T-helper 2 cell (primary cell): ENCODE measurements at places on chromosomes 13 and 19.
A peak's percentile ranks its signal among the peaks of the same experiment; 100 is the strongest.

DNA sequence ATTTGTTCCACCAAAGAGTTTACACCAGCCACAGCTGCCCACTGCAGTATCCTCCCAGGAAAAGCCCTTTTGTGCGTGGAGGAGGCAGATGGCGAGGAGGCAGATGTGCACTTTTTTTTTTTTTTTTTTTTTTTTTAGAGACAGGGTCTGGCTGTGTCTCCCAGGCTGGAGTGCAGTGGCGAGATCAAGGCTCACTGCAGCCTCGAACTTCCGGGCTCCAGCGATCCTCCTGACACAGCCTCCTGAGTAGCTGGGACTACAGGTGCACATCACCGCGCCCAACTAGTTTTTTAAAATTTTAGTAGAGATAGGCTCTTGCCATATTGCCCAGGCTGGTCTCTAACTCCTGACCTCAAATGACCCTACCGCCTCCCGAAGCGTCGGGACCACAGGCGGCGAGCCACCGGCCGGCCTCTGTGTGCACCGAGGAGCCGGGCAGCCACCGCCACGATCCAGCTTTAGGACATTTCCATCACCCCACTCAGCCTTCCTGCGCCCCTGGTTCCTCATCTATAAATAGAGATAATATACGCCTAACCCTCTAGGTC lies 563 bp upstream of the PDCD5 start:
- DNase-seq: no peak

DNA sequence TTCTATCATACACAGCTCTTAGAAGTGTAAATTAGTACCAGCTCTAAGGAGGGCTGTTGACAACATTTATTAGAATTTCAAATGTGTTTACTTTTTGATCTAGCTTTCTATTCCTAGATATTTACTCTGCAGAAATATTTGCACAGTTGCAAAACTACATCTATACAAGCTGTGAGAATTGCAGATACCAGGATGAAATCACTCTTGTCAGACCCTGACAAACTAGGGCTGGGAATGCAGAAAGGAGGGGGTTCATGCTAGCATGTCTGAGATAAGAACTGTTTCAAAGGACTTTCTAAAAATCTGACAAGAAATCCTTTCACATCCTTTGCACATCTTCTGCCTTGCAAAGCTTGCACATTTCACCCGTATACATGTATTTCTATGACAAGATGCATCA lies 11.8 kb upstream of the PABPC3 start:
- DNase-seq: no peak

DNA sequence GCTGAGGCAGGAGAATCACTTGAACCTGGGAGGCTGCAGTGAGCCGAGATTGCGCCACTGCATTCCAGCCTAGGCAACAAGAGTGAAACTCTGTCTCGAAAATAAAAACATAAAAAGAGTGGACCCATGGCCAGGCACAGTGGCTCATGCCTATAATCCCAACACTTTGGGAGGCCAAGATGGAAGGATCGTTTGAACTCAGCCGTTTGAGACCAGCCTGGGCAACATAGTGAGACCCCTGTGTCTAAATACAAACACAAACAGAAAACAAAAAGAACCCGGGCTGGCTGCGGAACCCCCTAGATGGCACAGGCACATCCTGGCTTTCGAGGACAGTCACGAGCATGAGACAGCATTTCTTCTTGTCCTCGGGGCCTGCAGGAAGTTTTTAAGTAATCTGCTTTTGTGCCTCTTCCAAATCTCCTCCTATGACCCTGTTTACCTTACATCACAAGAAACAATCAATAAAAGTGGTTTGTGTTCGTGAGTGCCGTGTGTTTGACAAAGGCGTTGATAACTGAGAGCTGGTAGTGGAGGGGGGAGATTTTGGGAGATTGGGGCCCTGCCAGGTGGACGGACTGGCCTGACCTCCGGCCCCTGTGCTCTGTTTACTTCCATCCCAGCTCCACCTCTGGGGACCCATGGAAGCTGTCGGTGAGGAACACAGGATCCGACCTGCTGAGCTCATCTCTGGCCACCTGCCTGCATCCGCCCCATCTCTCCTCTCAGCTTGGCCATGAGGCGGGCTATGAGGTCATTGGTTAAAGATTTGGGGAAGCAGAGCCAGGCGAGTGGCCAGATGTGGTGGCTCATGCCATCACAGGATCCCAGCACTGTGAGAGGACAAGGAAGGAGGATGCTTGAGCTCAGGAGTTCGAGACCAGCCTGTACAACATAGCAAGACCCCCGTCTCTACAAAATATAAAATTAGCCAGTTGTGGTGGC lies 5.9 kb upstream of the GDF15 start:
- no peak for DNase-seq

GRCh38 chr19:30071871-30072270 lies 129.8 kb downstream of the URI1 start:
- no peak for DNase-seq

- DNase-seq: no peak
These were observed at the start of gene USHBP1 for GRCh38 chr19:17264641-17264979. USHBP1 (minus strand) TSS chr19:17264745; CDS start chr19:17264299, 446 bp downstream.

GRCh38 chr13:31545616-31546015 lies 193.7 kb upstream of the RXFP2 start:
- no peak for DNase-seq

DNA sequence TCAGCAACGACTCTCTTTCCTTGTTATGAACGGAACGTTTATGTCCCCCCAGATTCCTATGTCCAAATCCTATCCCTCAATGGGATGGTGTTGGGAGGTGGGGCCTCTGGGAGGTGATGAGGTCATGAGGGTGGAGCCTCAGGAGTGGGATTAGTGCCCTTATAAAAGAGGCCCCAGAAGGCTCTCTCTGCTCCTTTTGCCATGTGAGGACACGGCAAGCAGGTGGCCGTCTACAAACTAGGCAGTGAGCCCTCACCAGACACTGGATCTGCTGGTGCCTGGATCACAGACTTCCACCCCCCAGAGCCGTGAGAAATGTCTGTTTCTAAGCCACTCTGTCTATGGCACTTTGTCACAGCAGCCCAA lies 53.2 kb downstream of the EPS15L1 start:
- DNase-seq: no peak

DNA sequence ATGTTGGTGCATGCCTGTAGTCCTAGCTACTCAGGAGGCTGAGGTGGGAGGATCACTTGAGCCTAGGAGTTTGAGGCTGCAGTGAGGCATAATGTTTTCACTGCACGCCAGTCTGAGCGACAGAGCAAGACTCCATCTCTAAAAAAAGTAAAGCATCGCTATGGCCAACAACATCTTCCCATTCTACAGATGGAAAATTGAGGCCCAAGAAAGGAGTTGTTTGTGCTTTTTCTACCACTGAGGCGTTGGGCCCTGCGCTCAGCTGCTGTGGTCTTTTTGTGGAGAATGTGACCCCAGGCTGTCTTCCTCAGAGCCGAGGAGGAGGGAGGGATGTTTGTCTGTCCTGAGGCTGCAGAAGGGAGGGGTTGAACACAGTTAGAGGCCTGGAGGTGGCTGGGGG lies 485 bp upstream of the C5AR2 start:
- no peak for DNase-seq

DNA sequence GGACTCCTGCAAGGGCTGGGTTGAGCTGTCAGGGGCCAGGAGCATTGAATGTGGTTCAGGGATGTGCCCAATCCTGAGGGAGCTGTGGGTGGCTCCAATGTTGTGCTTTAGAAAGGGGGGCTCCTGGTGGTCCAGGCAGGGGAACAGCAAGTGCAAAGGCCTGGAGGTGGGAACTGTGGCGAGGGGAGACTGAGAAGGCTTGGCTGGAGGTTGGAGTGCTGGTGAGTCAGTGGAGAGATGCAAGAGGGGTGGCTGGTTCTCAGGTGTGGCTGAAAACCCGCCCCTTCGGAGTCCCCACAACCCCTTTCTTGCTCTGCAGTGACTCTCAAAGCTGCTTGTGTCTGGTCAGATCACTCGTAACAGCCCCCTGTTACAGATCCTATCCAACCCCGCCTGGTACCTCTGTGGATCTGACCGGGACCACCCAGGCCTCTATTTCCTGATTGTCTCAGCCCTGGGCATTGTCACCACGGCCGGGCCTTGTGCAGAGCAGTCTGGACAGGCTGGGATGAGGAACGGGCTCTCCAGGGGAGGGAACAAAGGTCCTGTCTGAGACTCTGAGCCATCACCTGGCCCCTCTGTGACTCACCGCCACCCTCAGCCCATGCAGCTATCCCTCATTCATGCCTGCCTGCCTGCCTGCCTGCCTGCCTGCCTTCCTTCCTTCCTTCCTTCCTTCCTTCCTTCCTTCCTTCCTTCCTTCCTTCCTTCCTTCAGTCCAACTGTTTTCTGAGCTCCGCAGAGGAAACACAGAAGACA lies 1.4 kb upstream of the KCNN1 start:
- DNase-seq: no peak

- DNase-seq: no peak
These were observed 320.3 kb downstream of the DNAJC15 start for GRCh38 chr13:43343645-43344044.

DNA sequence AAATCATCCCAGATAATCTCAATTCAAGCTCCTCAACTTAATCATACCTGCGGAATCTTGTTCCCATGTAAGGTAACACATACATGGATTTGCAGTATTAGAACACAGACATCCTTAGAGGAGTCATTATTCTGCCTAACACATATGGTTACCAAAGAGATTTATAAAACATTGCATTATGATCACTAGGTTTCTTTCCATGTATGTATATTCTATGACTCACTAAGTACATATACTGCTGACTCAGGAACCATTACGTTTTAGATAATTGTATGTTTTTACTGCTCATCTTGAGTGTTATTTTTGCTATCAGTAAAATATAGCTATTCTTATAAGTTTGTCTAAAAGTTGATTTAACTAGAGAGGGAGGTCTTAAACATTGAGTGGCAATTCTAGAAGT lies 182.9 kb downstream of the SLITRK6 start:
- DNase-seq: no peak

DNA sequence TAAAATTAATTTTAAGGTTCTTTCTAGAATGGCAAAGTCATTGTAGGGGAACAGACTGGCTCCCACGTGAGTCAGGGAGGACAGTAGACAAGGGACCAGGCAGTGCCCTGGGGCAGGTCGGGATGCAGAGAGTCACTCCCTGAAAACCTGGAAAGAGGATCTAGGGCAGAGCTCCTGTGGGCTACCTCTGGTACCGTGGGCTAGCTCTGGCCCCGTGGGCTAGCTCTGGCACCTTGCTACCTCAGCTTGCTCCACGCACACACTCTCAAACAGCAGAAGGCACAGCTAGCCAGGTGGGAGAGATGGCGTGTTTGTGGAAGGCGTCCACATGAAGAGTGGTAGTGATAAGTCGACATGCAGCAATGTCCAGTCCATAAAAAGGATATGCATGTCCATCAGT lies 66.7 kb upstream of the ARHGEF7 start:
- no peak for DNase-seq

DNA sequence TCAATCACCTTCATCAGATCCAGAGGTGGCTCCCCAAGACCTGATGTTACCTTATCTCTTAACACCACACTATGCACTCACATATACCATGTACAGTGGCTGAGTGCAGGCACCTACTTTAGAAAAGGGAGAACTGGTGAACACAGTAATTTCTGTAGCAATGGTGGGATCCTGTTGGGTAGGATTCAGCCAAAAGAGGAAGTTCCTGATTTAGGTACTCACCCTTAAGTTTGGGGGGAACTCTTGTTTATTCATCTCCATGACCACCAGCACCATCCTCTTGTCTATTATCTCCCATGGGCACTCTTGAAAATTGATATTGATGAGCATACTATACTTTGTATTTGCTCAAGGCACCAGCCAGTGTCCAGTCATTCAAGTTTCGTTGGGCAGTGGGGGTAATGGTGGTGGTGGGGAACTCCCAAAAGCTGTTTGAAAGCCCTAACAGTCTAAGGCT lies 324.4 kb downstream of the LMO7 start:
- DNase-seq: no peak

DNA sequence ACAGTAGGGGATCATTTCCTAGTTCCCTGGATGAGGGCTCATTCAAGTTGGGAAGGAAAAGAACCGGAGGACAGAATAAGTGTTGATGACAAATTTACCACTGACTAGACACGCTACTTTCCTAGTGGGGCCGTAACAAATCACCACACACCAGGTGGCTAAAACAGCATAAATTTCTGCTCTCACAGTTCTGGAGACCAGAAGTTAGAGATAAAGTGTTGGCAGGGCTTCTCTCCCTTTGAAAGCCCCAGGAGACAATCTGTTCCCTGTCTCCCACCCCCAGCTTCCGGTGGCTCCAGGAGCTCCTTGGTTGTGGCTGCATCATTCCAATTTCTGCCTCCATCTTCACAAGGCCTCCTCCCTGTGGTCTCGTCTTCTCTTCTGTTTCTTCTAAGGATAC lies 65.4 kb upstream of the ARGLU1 start:
- no peak for DNase-seq

- DNase-seq: no peak
These were observed 316.3 kb downstream of the TBC1D4 start for GRCh38 chr13:75165543-75166230.

- DNase-seq: peak; percentile 75
These were observed 690 bp upstream of the B3GNT8 start for GRCh38 chr19:41427647-41428480.

GRCh38 chr13:80168089-80168850 lies 172.7 kb downstream of the SPRY2 start:
- DNase-seq: no peak

DNA sequence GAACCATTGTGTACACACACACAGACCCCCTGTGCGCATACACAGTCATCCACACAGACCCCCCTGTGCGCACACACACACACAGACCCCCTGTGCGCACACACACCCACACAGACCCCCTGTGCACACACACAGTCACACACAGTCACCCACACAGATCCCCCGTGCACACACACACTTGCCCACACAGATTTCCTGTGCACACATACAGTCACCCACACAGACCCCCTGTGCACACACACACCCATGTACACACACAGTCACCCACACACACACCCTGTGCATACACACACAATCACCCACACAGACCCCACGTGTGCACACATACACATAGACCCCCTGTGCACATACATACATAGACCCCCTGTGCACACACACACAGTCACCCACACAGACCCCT lies 106.1 kb downstream of the HSPH1 start:
- DNase-seq: peak; percentile 27

DNA sequence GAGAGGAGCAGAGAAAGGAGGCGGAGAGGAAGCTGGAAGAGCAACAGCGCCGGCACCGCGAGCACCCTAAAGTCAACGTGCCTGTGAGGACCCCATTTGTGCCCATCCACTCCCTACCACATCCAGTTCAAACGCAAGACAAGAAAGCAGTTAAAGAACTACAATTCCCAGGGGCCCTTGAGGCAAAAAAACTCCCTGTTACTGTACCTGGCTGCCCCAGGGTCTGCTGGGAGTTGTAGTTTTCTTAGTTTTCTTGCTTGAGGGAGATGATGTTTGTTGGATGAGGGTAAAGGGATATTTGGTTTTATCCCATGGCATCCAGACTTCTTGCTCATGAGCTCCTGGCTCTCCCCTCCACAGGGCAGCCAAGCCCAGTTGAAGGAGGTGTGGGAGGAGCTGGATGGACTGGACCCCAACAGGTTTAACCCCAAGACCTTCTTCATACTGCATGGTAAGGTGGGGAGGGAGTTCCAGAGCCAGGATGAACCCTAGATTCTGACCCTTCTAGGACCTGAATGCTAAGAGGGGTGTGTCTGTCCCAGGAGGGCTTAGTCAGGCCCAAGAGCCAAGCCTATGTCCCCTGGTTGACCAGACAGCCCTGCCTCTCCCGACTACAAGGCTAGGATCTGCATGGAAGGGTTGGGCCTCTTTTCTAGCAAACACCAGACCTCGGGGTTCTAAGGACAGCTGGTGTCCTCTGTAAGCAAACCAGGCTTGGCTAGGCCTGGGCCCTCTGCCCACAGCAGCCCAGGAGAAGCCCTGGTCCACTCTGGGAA lies 13.2 kb downstream of the NUCB1 start:
- DNase-seq: peak; percentile 41

- no peak for DNase-seq
These were observed 422.5 kb upstream of the SGCG start for GRCh38 chr13:22758245-22758644.
